ENCODE measurements at places on chromosomes 4 and X. TPM values are rescaled to one million over a fixed set of nuclear protein-coding genes. Genes with fewer than 3 reads are reported as not detected.

The UGT2B15 gene
- total RNA-seq, result not detected

The C4orf46 gene
- total RNA-seq, result 3.3 TPM

The ADRA2C gene
- 2.2 TPM for total RNA-seq

The BEX1 gene
- 9.0 TPM for total RNA-seq

The RIBC1 gene
- total RNA-seq, result 0.14 TPM

The UCP1 gene
- total RNA-seq, result not detected

The PNMA6F gene
- total RNA-seq, result not detected

The EREG gene
- total RNA-seq, result 20.9 TPM

The OTC gene
- total RNA-seq, result not detected

The SPATA4 gene
- 0.29 TPM for total RNA-seq

The MAGEB1 gene
- not detected for total RNA-seq

The SMIM10L2A gene
- total RNA-seq, result not detected

The PGAM4 gene
- total RNA-seq, result not detected

The HSD17B13 gene
- 0.22 TPM for total RNA-seq

The TCEAL7 gene
- total RNA-seq, result 11.7 TPM

The L1CAM gene
- 18.2 TPM for total RNA-seq

The DIPK2B gene
- 0.14 TPM for total RNA-seq

The AFF2 gene
- 0.72 TPM for total RNA-seq

The SPANXA1 gene
- not detected for total RNA-seq

The GUCY1B1 gene
- total RNA-seq, result 0.86 TPM

The MGAT4D gene
- not detected for total RNA-seq

The CCDC160 gene
- total RNA-seq, result 0.14 TPM

Data from placental pericyte (primary cell).